Stimulated activated CD4-positive, alpha-beta T cell treated with anti-CD3 and anti-CD28 coated beads, Interleukin-4, amount 100 ng/mL, for 4 hours (primary cell): ENCODE measurements at places on chromosomes 1 and 21.

DNA sequence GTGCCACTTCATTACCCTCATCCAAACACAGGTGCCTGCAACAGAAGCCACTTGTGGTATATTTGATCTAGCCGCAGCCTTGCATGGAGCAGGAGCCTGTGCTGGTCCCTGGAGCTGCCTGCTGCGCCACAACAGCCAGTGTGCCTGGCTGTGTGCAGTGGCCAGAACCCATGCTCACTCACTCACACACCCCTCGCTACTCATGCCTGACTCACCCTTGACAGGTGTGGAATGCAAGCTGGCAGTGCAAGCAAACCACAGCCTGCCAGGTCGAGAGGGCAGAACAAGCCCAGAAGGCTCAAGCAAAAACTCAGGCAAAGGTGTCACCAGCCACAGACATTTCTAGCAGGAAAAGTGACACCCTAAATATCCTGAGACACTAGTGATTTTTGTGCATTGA is 1510.9 kb downstream of the KCNT2 start:
- DNase-seq = no peak

- no peak for DNase-seq
These were observed 8.0 kb downstream of the PHLDA3 start for GRCh38 chr1:201460814-201461644.

DNA sequence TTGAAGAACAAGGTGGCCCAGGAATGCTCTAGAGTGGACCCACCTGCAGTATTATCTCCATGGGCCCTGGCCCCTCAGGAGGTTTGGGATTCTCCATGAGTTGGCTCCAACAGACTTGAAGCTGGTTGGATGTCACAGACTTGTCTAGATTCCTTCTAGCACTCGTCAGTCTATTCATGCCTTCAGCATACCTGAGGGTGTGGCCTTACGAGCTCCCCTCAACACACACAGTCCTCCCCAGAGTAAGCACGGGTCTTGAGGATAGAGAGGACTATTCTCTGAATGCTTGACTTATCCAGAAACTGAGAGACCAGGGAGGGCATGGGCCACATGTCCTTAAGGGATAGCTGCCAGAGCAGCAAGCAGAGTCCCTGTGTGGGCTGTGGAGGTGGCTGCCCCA is 45.9 kb upstream of the COL6A1 start:
- DNase-seq = no peak

DNA sequence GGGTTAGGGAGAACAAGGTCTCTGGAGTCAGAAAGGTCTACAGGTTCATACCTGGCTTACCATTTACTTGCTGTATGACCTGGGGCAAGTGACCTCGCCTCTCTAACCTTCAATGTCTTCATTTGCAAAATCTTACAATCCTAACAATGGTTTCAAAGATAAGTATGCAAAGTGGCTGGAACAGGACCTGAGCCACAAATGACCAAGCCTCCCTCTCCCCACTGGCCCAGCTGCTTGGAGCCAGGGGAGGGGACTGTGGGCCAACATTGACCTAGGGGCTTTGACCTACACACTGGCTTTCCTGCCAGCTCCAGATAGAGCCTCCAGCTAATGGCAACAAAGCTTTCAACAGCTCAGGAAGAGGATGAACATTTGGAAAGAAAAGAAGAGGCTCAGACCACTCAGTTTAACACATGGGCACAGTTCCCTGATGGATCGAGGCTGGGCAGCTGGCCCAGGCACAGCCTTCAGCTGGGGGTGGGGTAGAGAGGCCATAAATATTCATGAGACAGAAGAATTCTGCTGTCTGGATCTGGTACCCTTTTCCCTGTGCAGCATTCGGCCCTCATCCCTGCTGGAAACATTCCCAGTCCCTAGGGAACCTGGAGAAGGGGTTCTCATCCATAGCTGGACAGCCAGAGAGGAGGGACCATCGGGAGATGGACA is 12.9 kb downstream of the PTAFR start:
- DNase-seq = no peak

GRCh38 chr1:228009116-228009827 is 2.5 kb downstream of the WNT3A start:
- DNase-seq = no peak

GRCh38 chr1:205991237-205991636 is 12.0 kb downstream of the RAB7B start:
- no peak for DNase-seq

- DNase-seq = no peak
These were observed 397.9 kb upstream of the NR5A2 start for GRCh38 chr1:199629624-199630023.

DNA sequence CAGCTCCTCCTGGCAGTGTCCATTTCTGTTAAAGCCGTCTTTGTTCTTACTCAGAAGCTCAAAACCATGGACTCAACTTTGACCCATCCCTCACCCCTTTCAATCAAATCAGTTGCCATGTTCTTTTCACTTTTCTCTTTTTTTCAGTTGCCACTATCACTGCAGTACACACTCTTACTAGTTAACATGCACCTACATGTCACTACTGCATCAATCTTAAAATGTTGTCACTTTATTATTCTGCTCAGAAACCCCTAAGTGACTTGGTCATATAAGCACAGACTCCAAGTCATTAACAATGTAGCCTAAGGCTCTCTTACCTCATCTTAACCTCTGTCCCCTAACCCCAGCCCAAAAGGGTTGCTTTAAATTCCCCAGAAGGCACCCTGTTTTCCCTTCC is 9.0 kb downstream of the ZNF697 start:
- DNase-seq = no peak

DNA sequence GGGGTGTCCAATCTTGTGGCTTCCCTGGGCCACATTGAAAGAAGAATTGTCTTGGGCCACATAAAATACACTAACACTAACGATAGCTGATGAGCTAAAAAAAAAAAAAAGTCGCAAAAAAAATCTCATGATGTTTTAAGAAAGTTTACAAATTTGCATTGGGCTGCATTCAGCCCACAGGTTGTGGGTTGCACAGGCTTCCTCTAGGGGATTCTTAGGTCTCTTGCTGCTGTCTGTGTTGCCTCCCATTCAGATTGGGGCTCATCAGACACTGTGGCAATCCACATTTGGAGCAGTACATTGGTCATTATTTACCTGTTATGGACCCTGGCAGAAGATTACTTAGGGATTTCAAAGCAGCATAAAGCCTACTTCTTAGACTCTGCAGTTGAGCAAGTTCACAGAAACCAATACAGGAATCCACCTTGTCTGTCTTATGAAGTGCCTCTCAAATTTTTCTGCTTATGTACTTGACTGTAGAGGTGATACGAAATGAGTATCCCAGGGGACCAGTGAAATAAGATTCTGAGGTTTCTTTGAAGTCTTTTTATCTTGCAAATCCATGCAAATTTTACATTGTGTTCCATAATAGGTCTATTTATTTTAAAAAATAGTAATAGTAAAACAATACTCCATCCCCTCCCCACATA is 205.5 kb downstream of the RPS6KC1 start:
- DNase-seq = no peak

GRCh38 chr1:17629460-17629859 is 90.0 kb downstream of the ARHGEF10L start:
- no peak for DNase-seq

DNA sequence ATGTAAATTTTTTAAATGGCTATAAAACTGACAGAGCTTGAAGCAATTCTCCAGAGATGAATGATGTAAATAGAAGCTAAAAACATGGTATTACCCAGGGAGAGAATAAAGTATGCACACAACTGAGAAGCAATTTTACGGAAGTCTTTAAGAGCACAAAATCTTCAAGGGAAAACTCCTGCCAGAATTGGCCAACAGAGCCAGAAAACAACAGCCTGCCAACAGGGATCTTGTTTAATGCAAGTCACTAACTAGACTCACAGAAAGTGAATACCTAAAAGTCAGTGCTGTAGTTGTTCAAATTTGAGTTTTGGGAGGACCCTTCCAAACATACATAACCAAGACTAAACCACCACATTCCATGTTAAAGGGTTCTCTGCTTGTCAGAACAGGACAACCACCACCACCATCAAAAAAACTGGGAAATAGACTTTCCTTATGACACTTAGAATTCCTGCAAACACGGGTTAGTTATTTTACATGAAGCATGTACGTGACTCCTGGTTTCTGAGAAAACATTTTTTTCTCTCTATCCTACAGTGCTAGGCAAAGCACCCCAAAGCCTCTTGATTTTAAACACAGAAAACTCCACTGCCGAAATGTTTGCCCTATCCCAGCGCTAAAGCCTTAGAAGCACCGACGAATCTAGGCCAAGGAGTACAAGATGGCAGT is 1.6 kb downstream of the EPS15 start:
- DNase-seq = no peak

DNA sequence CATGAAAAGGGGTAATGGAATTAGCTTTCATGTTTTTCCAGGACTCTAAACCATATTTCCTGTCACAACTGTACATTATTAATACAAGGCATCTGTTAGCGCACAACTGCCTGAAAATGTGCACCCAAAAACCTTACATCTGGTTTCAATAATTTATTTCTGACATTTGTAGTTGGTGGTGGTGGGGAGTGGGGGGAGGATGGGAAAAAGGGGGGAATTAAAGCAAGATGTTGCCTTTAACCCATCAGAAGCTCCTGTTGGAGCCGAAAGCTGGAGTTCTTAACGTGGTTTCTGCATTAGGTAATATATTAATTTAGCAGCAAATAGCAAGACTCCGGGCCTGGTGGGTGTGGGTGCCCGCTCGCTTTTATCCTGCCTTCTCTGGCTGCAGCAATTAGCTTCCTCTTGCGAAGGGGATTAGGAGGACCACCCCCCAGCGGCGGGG is 36.9 kb upstream of the HHAT start:
- no peak for DNase-seq

DNA sequence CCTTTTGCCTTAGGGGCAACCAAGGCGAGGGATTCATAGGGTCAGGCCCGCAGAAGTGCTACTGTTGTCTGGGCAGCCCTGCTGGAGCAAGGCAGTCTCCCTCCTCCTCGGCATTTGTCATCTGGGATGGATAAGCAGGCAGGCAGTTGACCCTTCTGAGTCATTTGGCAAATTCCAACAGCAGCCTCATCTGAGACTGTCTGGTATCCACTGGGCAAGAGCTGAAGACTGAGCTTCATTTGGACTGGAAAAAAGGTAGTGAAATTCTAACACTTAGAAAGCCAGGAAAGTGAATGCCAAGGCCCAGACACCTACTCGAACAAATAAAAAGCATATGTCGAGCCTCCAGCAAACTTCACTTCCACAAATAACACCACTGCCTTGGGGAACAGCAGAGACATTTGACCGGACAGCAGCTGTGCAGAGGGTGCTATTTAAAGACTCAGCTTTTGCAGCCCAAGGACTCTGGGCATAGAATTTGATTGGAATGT is 4.0 kb upstream of the ZBTB40 start:
- DNase-seq = no peak

DNA sequence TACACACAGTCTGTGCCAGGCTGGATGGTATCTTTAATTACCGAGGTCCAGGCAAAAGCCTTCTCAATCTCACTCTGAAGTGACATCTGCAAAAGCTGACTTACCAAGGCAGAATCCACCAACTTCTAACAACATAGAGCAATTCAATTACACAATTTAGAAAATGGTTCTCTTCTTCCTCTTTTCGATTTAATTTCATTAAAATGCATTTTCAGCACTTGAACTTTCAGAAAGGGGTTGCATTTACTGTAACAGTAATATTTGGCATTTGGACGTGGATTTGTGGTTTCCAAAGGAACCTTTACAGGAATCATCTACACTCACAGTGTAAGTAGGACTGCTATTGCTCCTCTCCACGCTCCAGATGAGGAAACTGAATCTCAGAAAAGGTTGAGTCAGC is 53.3 kb downstream of the ERO1B start:
- DNase-seq = no peak

DNA sequence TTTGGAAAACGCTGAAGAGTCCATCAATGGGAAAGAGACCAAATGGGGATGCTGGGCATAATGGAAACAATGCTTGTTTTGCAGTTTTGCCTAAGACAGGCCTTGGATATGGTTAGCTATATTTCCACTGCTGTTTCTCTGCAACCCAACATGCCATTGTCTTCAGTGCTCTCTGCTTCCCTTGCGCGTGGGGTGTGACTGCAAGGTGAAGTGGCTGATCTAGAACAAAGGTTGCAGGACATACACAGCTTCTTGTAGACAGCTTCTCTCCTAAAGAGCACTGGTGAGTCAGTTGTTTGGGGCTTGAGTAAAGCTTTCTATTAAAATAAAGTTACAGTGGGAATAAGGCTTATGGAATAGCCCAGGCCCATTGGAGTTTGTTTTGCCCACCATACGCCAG is 33.0 kb downstream of the RUNX1 start:
- DNase-seq = no peak

DNA sequence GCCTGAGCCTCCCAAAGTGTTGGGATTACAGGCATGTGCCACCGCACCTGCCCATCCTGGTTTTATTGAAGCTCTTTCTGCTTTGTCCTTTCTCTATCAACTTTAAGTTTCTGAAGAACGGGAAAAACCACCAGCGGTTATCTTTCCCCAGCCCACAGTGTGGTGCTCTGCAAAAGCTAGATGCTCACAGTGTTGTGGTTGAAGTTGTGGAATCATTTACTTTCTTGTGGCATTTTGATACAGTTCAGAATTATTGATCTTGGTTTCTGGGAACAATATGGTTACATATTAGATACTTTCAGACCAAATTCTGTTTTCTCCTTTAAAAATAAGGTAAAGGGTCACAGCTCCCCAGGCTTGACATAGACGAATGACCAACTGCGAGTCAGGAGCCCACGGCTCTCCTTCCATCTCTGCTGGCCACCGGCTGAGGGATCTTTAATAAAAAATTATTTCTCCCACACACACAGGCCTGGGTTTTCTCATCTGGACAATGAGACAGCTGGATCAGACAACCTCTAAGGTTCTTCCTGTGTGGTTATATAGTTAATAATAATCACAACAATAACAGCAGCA is 385.3 kb downstream of the SETD4 start:
- DNase-seq = no peak

DNA sequence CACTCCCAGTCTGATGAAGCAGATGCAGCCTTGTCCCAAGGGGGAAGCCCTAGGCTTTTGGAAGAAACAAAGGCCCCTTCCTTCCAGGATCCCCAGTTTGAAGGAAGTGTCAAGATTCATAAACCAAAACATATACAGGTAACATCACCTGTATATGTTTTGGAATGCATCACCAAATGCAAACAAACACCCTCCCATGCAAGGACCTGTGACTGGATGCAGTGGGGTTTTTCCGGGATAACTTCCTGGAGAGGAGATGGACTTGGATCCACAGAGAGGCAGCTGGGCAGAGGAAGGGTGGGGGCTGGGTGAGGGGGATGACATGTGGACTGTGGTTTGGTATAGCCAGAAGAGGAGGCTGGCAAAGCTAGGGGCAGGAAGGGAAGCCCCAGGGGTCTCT is 1.5 kb upstream of the PLA2G2F start:
- DNase-seq = no peak

GRCh38 chr1:113976609-113977278 is 2.5 kb upstream of the OLFML3 start:
- no peak for DNase-seq
